ENCODE measurements at places on chromosomes 1 and 21. TPM values are rescaled to one million over a fixed set of nuclear protein-coding genes. Genes with fewer than 3 reads are reported as not detected.

GRCh38 chr21:41668686-41669532 lies 97.9 kb downstream of the RIPK4 start:
- DNase-seq = no peak

GRCh38 chr21:44517175-44517899 lies 22.7 kb downstream of the KRTAP10-1 start:
- peak; percentile 83 for DNase-seq

DNA sequence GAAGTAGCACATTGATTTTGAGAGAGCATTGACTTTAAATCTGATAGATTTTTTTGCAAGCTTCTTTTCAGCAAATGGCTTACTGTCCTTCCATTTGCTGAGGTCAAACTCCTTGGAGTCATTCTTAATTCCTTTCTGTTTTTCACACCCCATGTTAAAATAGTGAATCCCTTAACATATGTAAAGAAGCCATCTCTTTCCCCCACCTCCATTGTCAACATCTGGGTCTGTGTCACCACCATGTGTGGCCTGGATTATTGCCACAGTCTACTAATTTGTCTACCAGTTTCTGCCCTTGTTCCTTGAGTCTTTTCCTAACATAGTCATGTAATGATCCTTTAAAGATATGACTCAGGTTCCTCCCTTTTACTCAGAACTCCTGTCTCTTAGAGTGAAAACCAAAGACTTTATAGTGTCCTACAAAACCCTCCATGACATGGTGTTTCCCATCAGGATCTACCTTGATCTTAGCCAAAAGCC lies 104.7 kb downstream of the ST6GALNAC3 start:
- no peak for DNase-seq

GRCh38 chr1:29673669-29674626 lies 437.6 kb downstream of the PTPRU start:
- no peak for DNase-seq

- DNase-seq = no peak
Measured at GRCh38 chr1:33741749-33742148, 122.1 kb upstream of the HMGB4 start.

GRCh38 chr1:70504176-70504820 lies 93.2 kb downstream of the CTH start:
- peak; percentile 24 for DNase-seq

DNA sequence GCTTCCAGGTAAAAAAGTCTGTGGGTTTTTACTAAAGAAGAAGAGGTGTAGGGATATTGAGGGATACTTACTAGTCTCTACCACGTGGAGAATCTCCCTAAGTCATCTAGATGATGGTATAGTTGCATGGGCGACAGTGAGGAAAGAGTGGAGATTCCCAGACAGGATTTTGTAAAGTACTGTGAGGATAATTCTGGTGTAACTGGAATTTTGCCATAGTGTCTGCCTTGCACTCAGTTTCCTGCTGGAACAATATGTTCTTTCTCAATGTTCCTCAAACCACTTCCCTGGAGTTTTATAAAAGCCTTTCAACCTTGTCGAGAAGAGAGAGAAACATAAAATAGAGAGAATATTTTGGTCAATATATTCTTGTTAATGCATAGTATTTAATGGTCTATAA lies 95.1 kb upstream of the WLS start:
- peak; percentile 23 for DNase-seq

DNA sequence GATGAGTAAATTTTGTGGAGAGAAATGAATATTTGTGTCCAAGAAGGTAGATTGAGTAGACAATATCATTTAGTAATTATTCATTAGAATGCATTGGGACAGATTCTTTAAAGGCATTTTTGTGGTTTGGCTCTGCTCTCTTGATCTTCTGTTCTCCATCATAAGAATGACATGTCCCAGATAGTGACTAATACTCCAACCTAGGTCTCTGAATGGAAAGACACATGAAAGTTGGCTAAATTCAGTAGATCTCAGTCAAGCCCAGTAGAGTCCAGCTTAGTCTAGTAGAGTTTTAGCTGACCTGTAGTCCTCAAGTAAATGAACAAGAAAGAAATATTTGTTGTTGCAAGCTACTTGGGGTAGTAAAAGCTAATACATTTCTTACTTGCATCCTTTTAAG lies 61.8 kb upstream of the DNAH14 start:
- peak; percentile 45 for DNase-seq

Gene OR6N1
- total RNA-seq = not detected

Gene TRAF3IP3
- total RNA-seq = not detected

Gene RAP1A
- 36.4 TPM for total RNA-seq

Gene PRAMEF26
- not detected for total RNA-seq

Gene ARF1
- total RNA-seq = 163 TPM

Gene SRSF11
- total RNA-seq = 81.1 TPM

Gene CELA3B
- not detected for total RNA-seq

Data from RPMI7951 (cell line).